Cardiac muscle cell (in vitro differentiated cells and primary cell): ENCODE measurements at places on chromosomes 7 and 10. TPM values are rescaled to one million over a fixed set of nuclear protein-coding genes. Genes with fewer than 3 reads are reported as not detected.

The INMT gene
- total RNA-seq: 2.6 and 4.9 TPM in 2 replicates

The INSIG1 gene
- total RNA-seq: 76.3 and 221 TPM in 2 replicates

The PGAM1 gene
- total RNA-seq: 912 and 1,364 TPM in 2 replicates

The PAXIP1 gene
- total RNA-seq: 11.2 and 11.3 TPM in 2 replicates

The FAM241B gene
- total RNA-seq: 8.5 and 13.7 TPM in 2 replicates

The HERC4 gene
- total RNA-seq: 30.3 and 38.7 TPM in 2 replicates

The NPVF gene
- total RNA-seq: not detected in 2 replicates

The AVPI1 gene
- total RNA-seq: 8.7 and 19.0 TPM in 2 replicates

The GTPBP10 gene
- 5.4 and 5.5 TPM in 2 replicates for total RNA-seq

The NKX6-2 gene
- 0.09 and 0.56 TPM in 2 replicates for total RNA-seq

The MICALL2 gene
- 13.1 and 19.5 TPM in 2 replicates for total RNA-seq
